ENCODE measurements at places on chromosomes 4 and X.

- no peak for DNase-seq
Measured at GRCh38 chrX:140440876-140441275, 64.0 kb downstream of the SOX3 start.

GRCh38 chr4:84146300-84146959 lies 352.7 kb downstream of the NKX6-1 start:
- DNase-seq = no peak

DNA sequence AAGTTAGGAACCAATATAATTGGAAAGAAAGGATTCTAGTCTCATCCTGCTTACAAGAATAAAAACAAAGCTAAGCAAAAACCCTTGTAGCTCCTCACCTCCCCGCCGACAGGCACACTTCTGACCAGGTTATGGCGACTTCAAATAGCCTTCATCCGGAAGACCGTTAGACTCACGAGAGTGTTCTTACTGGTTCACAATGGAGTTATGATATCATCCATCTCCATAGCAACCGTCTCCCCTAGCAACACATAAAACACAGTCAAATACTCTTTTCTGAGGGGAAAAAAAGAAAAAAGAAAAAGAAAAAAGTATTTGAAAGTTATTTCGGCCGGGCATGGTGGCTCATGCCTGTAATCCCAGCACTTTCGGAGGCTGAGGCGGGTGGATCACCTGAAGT lies at the start of gene IL13RA2:
IL13RA2 (minus strand) TSS at position 162 of the 400 bp plus-strand sequence. CDS start 347 bp downstream, outside the sequence.
- DNase-seq = no peak

GRCh38 chr4:26065833-26066232 lies 151.8 kb downstream of the SMIM20 start:
- DNase-seq = no peak

DNA sequence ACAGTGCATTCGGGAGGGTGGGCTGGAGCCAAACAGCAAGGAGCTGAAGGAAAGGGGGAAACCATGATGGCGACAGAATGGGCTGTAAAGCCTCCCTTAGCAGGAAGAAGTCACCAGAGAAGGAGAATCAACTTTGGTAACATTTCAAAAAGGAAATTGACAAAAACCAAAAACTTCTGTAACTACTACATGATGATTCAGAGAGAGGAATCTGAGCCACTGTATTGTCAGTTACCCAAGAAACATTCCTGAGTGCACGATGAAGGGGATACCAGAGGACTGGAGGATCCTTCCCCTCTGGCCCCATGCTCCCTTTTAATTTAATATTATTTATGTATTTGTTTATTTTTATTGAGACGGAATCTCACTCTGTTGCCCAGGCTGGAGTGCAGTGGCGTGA lies 26.3 kb downstream of the PDHA1 start:
- no peak for DNase-seq

DNA sequence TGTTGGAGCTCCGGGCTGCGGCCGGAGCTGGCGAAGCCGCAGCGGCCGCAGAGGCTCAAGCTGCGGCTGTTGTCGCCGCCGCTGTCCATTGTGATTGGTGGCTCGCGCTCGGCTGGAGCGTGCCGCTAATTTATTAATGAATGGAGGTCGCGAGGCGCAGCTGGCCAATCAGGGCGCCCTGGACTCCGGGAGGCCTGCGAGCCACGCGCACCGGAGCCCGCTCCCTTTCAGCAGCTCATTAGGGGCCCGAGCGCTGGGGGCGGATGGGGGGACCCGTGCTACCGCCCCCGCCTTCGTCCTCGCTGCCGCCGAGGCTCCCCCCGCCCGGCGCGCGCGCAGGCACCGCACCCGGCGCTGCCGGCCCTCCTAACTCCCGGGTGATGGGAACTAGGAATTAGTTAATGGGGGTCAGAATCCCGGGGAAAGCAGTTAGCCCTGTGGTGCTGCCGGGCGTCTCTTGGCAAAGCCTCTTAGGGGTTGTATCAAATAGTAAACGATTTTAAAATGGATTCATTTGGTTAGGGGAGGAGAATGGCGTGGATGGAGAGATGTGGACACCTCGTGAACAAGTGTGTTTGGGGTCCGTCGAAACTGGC lies 589 bp upstream of the NEUROG2 start:
- DNase-seq = no peak

GRCh38 chr4:11341337-11342043 lies 87.2 kb downstream of the HS3ST1 start:
- no peak for DNase-seq

DNA sequence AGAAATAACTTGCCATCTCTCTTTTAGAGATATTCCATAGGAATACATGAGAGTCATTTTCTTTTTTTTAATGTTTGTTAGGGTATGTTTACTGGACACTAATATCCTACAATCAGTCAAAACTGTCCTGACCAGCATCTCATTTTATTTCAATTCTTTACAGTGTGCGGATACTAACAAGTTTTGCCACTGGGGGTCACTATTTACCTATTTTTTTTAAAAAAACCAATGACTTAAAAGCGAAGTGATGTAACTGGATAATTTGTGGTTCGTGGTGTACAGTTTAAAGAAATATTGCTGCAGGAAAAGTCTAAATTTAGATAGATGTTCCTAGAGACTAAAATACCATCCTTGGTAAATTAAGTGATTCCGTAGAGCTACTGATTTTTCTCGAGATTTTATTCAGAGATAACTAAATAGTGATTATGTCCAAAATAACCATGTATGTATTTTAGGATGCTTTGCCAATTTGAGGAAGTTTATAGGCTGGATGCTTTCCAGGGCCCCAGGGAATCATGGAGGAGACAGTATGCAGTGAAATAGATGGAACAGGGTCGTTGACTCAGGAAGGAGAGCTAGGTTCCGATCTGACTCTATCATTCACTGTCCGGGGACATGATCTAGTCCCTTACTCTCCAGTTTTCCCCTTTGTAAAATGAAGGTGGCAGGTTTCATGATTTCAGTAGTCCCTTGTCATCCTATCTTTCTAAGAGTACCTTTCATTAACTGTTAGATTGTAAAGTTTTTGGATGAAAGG lies 34.0 kb upstream of the GNPDA2 start:
- no peak for DNase-seq

GRCh38 chr4:143133977-143134376 lies 50.7 kb upstream of the USP38 start:
- no peak for DNase-seq

- DNase-seq = no peak
Measured at GRCh38 chr4:119728185-119728584, 99.6 kb upstream of the PDE5A start.

- peak; percentile 35 for DNase-seq
Measured at GRCh38 chr4:98662626-98663225, 4.3 kb upstream of the TSPAN5 start.

- no peak for DNase-seq
Measured at GRCh38 chr4:38499101-38499500, 164.9 kb upstream of the KLF3 start.

GRCh38 chrX:11427453-11428071 lies 134.3 kb downstream of the AMELX start:
- DNase-seq = no peak

- no peak for DNase-seq
Measured at GRCh38 chr4:175422331-175422730, 389.7 kb downstream of the GPM6A start.

DNA sequence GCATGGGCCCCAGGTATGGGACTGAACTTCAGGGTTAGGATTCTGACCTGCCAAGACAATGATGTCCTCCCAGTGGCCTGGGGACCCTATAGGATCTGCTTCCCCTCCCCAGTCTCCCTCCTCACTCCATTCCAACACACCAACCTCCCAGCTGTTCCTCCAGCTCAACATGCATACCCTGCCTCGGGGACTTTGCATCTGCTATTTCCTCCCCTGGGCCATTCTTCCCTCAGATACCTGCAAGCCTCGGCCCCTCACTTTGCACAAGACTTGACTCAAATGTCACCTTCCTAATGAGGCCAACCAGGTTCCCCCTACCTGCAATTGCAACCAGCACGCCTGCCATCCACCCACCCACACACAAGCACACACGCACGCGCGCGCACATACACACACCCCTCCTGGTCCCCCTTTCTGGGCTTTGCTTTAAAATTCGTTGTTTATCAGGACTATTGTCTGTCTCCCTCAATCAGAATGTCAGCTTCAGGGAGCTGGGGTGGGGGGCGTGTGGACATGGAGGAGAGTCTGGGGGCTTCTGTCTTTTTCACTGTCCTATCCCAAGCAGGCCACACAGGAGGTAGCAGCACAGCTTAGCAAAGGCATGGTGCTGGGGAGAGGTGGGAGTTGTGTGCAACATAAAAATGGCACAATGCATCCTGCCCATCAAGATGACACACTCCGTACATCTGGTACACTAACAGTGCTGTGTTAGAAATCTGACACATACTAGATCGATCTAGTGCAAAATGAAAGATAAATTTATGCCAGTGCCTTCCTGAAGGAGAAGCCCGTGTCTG lies 20.6 kb upstream of the PPP2R2C start:
- no peak for DNase-seq

DNA sequence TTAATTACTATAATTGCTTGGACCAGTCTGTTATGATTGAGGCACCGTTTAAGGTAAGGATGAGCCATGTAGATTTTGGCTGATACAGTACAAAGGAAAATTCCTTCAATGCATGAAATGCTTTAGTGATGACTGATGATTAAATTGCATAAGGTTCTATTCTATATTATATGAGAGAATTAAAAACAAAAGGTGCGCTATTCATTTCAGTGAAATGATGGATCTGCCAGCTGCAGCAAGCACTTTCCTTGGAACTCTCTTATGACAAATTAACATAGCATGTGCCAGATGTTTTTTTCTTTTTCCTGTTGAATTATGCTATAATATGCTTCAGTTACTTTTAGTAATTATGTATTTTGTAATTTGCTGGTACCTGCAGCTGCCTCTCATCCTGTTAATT lies 98.5 kb downstream of the JADE1 start:
- DNase-seq = no peak

DNA sequence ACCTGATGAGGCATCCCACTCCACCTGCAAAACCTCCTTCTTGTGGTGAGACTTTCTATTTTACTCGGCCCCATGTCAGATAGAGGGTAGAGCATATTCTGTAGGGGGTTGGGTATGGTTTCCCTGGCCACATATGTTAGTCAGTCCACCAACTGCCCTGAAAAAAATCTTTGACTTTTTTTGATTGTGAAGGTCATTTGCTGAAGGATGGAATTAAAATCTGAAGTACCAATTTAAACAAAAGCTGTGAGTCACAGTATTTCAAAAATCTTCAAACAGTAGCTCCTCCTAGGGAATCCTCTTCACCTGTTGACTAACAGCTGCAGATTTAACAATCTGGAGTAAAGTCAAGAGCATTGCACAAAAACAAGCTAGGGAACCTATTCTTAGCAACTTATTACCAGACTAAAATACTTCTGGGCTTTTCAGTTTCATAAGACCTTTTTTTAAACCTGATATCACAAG lies 8.0 kb upstream of the CCDC110 start:
- no peak for DNase-seq

DNA sequence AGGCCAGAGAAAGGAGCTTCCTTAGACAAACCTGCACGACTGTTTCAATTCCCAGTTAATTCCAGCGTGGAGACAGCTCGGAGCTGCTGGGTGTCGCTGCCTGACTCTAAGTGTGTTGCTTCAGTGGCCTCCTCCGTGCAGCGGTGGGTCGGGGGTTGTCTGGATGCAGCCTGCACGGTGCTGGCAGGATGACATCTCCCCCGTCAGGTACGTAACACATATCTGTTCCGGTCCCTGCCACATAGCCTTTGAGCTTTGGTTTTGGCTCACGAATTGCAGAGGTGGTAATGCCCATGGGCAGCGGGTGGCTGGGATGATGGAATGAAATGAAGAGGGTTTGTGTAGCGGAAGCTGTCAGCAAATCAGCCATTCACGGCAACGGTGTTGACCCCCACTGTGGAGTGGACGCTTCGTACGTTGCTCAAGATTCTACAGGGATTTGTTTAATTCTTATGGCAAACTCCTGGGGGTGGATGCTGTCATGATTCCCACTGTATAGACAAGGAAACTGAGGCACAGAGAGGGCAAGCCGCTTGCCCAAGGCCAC lies 33.7 kb upstream of the HMX1 start:
- no peak for DNase-seq

GRCh38 chr4:38322714-38323113 lies 341.3 kb upstream of the KLF3 start:
- DNase-seq = no peak

DNA sequence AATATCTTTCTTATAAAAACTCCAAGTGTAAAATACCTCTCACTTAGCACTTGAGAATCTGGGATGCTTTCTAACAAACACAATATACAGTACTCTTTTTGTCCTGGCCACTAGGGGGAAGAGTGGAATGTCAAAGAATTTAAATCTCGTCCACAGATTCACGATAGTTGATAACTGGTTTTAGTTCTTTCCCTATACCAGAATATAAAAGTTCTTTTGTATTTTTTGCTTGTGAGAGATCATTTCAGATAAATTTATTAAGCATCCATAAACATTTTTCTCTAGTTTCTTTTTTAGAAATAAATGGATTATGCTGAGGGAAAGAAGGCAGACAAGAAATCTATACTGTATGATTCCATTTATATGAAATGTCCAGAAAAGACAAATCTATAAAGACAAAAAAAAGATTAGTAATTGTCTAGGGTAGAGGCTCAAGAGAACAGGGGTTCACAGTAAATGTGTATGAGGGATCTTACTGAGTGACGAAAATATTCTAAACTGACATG lies 50.4 kb downstream of the MGARP start:
- DNase-seq = no peak

- peak; percentile 7 for DNase-seq
Measured at GRCh38 chr4:170025523-170026252, 507 bp downstream of the MFAP3L start.

GRCh38 chrX:98350940-98351339 lies 1467.2 kb downstream of the RPA4 start:
- DNase-seq = no peak

GRCh38 chr4:74365761-74366160 lies 816 bp downstream of the EREG start:
- no peak for DNase-seq

- no peak for DNase-seq
Measured at GRCh38 chr4:125313989-125314667, 627 bp upstream of the FAT4 start.

- no peak for DNase-seq
Measured at GRCh38 chr4:147160908-147161513, 215.3 kb upstream of the TTC29 start.

DNA sequence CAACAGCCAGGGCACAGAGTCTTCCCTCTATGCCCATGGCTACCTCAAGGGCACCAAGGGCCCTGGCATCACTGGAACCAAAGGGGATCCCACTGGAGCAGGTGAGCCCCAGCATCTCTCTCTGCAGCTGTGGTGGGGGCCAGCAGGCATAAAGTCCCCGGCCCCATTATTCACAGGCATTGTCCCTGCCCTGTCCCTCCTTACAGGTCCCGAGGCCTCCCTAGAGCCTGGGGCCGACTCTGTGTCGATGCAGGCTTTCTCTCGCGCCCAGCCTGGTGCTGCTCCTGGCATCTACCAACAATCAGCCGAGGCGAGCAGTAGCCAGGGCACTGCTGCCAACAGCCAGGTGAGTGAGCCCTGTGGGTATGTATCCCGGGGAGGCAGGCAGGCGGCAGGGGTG lies 12.3 kb upstream of the UBA1 start:
- DNase-seq = no peak

GRCh38 chrX:120429776-120430540 lies 39.1 kb downstream of the LAMP2 start:
- DNase-seq = no peak
